ENCODE measurements at places on chromosomes 4 and X. TPM values are rescaled to one million over a fixed set of nuclear protein-coding genes. Genes with fewer than 3 reads are reported as not detected.

- DNase-seq: no peak
These were observed 3.9 kb upstream of the SULT1B1 start for GRCh38 chr4:69764311-69764710.

GRCh38 chrX:78603908-78604307, 55.2 kb downstream of the RTL3 start:
- no peak for DNase-seq

DNA sequence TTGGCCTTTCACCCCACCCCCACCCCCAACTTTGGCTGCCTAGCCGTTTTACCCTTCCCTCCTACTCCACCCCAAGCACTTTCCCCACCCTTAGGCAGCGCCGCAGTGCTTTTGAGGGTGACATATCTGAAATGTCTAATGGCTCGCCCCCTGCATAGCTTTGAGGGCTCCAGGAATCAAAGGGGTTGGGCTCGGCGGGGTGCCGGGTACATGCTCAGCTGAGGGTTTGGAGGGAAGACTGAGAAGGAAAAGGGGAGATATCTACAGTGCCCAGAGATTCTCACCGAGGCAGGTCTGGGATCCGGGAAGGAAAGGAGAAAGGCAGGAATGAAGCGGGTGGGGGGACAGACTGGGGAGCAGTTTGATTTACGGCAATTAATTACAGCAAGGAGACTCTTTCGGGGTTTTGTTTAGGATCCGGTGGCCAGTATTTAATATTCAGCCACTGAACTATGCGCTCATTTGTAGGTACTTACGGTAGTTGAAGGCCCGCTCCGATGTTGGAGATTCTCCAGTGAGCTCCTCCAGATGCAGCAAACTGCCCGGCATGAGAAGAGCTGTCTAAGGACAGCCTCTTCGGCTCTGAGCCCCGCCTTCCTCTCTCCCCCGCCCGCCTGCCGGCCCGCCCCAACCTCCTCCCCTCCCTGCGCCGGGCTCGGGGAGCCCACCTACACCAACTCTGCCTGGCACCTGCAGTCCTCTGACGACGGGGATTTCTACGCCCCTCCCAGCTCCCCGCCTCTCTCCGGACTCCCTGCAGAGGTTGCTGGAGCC, at the start of gene IGSF1:
Gene IGSF1 (minus strand): TSS at position 569 of the 774 bp plus-strand sequence. CDS start 2,632 bp downstream, outside the sequence.
- DNase-seq: no peak

- DNase-seq: no peak
These were observed 15.0 kb upstream of the CD99L2 start for GRCh38 chrX:150913511-150913910.

DNA sequence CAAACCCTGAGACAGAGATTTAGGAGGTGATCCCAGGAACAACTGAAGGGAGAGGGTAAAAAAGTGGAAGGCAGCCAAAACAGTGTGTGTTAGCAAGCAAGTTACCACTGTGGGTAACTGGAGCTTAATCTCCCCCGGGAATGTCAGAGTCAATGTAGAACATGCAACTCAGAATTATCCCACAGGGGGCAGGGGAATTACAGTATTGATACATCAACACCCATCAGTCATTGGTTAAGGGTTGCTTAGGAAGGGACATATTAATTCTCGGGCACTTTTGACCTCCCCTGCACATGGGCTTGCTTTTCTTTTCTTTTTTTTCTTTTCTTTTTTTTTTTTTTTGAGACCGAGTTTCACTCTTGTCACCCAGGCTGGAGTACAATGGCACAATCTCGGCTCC, 29.3 kb downstream of the CXorf58 start:
- no peak for DNase-seq

DNA sequence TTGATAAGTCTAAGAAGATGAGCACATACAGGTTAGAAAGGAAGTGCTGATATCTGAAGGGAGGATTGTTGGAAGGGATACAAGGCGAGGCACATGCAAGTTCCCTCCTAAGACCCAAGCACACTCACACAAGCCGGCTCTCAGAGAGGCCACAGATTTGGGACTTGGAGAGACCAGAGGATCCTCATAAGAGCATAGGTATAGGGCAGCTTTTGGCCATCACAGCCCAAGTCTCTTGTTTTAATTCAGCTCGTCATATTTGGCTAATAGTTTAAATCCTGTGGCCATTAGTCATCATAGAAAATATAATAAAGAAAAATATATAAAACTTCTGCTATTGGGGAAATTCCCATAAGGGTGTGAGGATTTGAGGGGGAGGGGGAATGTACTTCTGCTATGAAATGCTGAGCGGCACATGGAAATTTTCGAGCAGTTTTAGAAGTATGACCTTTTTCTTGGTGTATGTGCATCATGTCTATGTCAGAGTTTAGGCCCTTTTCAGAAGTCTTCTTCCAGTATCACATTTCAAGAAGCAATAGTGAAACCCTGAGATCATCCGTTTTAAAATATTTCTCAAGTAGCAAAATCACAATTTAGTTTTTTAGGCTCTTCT, 97.7 kb downstream of the NFKB1 start:
- no peak for DNase-seq

- no peak for DNase-seq
These were observed 596.4 kb downstream of the PCDH18 start for GRCh38 chr4:136935871-136936270.

SPANXB1 gene
- total RNA-seq: not detected

ANXA3 gene
- total RNA-seq: not detected
